Activated T-helper 17 cell treated with anti-CD3 and anti-CD28 coated beads, Interleukin-2, amount 50 U/mL, for 72 hours (primary cell): ENCODE measurements at places on chromosomes 1 and 21. TPM values are rescaled to one million over a fixed set of nuclear protein-coding genes. Genes with fewer than 3 reads are reported as not detected.

GRCh38 chr1:53378932-53379661 is 51.2 kb upstream of the LRP8 start:
- no peak for ATAC-seq

The CD84 gene
- total RNA-seq: 37.3 TPM

The ANXA9 gene
- total RNA-seq: 0.30 TPM

The PRSS38 gene
- total RNA-seq: not detected

The SERPINC1 gene
- 0.35 TPM for total RNA-seq

- no peak for ATAC-seq
These were observed 14.6 kb upstream of the CLDN14 start for GRCh38 chr21:36494557-36494956.

- ATAC-seq: no peak
These were observed 6.3 kb downstream of the PDZK1IP1 start for GRCh38 chr1:47183308-47184089.

- ATAC-seq: no peak
These were observed 225.6 kb upstream of the FGGY start for GRCh38 chr1:59071289-59071688.
